SK-N-DZ (cell line): ENCODE measurements at places on chromosomes 12 and 14.

- peak; percentile 52 for DNase-seq
Observed at GRCh38 chr12:119328111-119328510, 6.4 kb upstream of the CCDC60 start.

- DNase-seq, result peak; percentile 56
Observed at GRCh38 chr12:109804820-109805761, 28.1 kb downstream of the TRPV4 start.

GRCh38 chr12:4280351-4281163 lies 7.0 kb downstream of the CCND2 start:
- DNase-seq, result no peak

- no peak for DNase-seq
Observed at GRCh38 chr12:123171967-123172366, 21.1 kb upstream of the PITPNM2 start.

DNA sequence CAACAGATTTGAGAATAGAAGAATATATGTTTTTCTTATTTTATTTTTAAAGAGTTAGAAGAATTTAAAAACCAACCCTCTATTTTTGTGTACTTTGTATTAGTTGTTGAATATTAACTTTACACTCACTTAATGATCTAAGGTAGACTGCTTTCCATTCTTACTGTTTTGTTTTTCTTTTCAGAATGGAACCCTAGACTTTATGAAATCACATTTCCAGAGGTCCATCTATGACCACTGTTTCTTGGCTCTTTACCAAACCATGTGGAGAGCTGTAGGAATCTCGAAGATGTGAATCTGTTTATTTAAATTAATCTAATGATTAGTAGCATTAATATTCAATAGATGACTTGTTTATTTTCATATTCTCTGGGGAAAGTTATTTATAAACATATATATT lies 7.2 kb upstream of the PIK3C2G start:
- no peak for DNase-seq
